Activated CD4-positive, alpha-beta T cell treated with anti-CD3 and anti-CD28 coated beads for 4 hours (primary cell): ENCODE measurements at places on chromosomes 7 and 10.

DNA sequence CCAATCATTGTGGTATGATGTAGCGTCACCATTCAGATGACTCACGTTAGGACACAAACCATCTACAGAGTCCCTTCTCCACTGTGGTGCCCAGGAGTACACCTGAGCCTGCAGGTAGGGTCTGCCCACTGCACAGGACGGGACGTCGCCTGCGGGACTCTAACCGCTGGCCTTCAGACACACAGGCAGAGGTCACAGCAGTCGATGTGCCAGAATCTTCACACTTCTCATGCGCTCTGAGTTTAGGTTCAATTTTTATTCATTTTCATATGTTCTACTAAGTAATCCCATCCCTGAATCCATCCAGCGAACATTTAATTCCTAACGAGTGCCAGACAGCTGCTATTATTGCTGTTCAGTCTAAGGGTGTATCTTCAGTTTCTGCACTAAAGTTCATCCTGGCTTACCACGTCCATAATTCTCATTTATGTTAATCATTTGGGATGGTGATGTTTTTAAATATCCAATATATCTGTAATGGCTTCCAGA lies 73.3 kb downstream of the CXCL12 start:
- no peak for DNase-seq

- no peak for DNase-seq
These were observed 163.4 kb downstream of the ATE1 start for GRCh38 chr10:121764233-121764942.

- no peak for DNase-seq
These were observed 21.5 kb upstream of the EPHB6 start for GRCh38 chr7:142833174-142834048.

- peak; percentile 58 for DNase-seq
These were observed 15.3 kb downstream of the KCNH2 start for GRCh38 chr7:150962553-150963399.

DNA sequence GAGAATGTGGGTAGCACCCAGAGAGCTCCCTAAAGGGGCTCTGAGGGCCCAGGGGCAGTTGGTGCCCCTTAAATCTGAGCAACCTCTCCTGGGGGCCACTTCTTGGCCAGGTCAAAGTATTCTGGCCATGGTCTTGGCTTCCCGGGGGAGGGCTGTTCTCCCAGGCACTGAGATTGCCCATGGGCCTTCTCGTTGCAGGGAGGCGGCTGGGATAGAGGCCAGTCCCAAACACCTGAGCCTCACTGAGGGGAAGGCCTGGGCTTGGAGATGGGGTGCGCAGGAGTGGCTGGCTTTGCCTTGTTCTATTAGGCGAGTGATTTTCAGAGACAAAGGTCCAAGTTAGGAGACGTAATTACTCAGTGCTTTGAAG lies 33.5 kb downstream of the ZNF783 start:
- DNase-seq: no peak

DNA sequence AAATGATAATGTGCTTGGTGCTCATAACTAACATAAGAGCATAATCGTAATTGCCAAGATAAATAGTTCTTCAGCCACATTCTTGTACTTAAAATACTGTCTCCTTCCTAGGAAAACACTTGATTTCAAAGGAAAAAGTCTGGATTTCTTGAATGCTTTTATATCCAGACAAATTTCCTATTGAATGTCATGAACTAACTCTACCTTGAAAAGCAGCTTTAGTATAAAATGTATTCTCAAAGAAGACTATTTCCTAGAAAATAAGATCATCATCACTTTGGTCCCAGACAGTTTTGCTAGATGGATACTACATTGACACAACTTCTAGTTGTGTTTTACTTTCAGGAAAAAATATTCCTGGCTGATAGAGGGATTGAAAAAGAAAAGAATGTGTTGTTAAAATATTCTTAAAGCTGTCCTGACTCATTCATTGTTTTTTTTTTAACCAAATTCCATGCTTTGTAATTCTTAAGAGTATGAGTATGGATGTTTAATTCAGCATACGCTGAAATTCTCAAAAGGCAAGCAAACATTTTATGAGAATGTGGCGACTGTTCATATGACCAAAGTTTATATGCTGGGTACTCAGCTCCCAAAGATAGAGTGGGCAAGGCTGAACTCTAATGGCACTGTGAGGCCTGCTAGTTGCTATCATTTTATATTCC lies 106.1 kb downstream of the PPP1R3A start:
- no peak for DNase-seq

GRCh38 chr7:139099172-139099947 lies 10.2 kb downstream of the ZC3HAV1 start:
- no peak for DNase-seq

- no peak for DNase-seq
These were observed 1.5 kb upstream of the DHX32 start for GRCh38 chr10:125882596-125882995.

GRCh38 chr7:65268782-65269149 lies 104.9 kb upstream of the ZNF92 start:
- DNase-seq: no peak

DNA sequence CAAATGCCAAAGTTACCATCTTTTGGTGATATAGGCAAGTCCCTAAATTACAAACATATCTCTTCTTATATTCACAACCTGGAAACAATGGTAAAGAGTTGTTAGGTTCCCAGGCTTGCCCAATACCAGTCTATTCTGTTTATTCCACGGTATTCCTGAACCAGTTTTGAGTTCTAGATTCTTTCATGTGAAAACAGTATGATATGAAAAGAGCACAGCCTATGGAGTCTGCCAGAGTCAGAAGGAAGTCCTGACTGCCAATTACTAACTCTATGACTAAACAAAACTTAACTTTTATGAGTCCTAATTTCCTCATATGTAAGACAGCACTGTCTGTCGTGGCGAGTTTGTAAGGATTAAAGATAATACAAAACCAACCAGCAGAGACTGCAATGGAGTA lies 5.6 kb downstream of the ABI1 start:
- DNase-seq: no peak

DNA sequence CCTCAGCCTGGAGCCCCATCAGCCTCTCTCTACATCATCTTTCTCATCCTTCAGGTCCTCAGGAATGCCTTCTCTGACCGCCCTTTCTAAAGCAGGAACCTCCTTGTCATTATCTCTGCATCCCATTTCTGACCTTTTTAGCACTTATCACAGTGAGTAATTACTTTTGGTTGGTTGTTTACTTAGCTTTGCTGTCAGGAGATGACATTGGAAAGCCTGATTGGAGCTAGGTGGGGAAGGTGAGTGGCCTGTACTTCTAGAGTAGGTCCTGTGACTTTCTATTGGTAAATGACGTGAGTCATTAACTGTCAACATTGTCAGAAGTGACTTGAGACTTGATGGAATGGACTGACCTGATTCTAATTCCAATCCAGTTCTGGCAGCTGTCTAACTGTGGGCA lies 9.3 kb upstream of the SLC25A13 start:
- no peak for DNase-seq

- no peak for DNase-seq
These were observed 106.2 kb upstream of the INHBA start for GRCh38 chr7:41809116-41809515.

DNA sequence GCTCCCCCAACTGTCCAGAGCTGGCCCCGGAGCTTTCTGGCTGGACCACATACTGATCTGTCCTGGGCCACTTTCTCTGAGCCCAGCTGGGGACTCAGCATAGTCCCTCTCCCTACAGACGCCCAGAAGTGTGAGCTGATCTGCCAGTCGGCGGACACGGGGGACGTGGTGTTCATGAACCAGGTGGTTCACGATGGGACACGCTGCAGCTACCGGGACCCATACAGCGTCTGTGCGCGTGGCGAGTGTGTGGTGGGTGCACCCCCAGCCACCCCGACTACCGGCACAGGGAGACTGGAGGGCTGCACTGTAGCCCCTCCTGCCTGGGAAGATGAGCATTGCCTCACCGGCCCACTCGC lies 41.8 kb downstream of the TBATA start:
- no peak for DNase-seq

GRCh38 chr10:1114719-1115606 lies 58.8 kb downstream of the WDR37 start:
- no peak for DNase-seq

- DNase-seq: no peak
These were observed 114.0 kb downstream of the PARP12 start for GRCh38 chr7:139948587-139949335.

DNA sequence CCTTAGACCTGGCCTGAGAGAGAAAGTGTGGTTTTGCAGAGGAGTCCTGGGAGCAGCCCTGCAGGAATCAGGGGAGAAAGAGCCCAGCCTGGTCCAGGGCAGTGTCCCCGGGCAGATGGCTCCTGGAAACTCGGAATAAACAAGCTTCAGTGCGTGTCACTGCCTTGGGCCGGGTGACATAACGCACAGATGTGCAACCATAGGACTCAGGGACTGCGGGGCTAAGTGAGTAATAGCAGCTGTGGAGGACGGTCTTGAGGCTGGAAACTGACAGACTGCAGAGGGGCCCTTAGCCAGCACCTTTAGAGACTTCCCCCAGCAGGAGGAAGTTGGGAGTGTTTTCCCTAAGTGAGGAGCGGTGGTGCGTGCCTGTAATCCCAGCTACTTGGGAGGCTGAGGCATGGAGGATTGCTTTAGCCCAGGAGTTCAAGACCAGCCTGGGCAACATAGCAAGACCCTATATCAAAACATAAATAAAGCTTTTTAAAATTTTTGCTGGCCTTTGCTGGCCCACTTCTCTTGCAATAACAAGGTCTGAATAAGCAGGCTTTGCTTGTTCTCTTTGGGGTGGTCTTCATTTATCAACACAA lies 5.3 kb upstream of the CLIP2 start:
- no peak for DNase-seq

GRCh38 chr7:31783221-31783620 lies 96.2 kb downstream of the PPP1R17 start:
- no peak for DNase-seq

- no peak for DNase-seq
These were observed 206.3 kb downstream of the THSD7A start for GRCh38 chr7:11625669-11626068.

- no peak for DNase-seq
These were observed 3.4 kb upstream of the PIP4K2A start for GRCh38 chr10:22717728-22718127.

- no peak for DNase-seq
These were observed 268.4 kb downstream of the GPR37 start for GRCh38 chr7:124497176-124497575.

GRCh38 chr7:66442385-66442784 lies 186.3 kb upstream of the KCTD7 start:
- no peak for DNase-seq

GRCh38 chr10:60645980-60646379 lies 132.3 kb upstream of the CDK1 start:
- DNase-seq: no peak

GRCh38 chr10:113959383-113959760 lies 84.3 kb upstream of the ADRB1 start:
- no peak for DNase-seq

GRCh38 chr10:22250897-22251660 lies 33.3 kb upstream of the EBLN1 start:
- no peak for DNase-seq

DNA sequence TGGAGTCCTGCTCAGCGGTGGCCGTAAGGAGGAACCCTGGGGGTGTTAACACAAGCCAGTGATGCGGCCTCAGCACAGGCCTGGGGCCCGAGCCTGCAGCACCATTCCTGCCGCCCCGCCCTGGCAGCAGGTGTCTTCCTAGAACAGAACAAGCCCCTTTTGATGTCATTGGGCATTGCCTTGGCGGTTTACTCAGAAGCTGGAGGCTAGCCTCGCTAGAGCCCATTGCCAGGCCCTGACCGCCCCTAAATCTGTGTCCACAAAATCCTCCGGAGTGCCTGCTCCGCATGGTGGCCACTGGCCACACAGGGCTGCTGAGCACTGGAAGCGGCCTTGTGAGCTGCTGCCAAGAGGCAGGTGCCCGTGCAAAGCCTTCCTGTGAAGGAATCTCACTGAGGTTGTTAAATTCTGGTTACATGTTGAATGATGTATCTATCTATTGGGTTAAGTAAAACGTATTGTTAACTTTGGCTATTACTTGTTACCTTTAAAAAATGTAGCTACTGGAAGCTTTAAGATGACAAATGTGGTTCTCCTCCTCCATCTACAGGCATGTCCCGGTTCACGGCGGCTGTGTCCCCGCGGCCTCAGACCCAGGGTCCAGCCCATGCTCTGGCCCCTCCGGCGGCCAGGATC lies 1.2 kb upstream of the INPP5A start:
- DNase-seq: peak; percentile 14

DNA sequence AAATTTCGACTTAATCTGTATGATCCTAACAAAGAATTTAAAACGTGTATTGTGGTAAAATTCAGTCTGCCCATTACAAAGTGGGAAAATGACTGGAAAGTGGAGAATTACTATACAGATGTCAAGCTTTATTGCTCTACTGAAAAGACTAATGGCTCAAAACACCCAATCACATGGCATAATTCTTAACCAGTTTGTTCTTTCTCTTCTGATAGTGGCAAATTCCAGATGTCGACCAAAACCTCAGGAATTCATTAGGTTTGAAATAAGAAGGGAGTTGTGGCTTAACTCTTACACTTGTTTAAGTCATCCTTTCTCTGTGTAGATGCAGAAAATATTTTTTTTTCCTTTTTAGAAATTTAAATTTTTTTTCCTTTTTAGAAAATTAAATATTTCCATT lies 1254.9 kb upstream of the LRRN3 start:
- DNase-seq: no peak

DNA sequence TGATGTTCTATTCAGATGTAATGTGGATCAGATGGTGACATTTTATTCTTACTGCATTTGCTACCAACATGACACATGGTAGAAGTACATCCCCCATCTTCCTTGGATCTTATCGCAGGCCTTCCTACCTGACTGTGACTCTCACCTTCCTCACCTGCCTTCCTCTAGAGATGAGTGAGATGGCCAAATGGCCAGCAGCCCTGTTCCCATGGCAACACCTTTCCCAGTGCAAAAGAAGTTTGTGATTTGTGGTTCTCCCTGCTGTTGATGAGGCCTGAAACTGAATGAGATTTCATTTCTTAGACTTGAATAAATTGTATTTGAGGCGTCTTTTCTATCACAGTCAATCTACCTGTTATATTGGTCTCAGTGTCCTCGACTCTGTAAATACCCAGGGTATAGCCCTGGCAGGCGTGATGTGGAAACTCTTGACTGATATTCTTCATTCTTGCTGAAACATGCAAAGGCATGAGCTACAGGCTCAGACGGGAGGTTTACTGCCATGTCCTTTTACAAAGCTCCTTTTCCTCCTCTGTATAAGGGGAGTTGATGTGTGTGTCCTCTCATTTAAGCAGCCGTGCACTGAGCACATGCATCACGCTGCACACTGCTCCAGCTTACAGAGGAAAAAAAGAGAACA lies 440.7 kb upstream of the AKR1E2 start:
- no peak for DNase-seq
